ENCODE measurements at places on chromosomes 1 and 21.

GRCh38 chr1:55012661-55013060, 13.9 kb downstream of the BSND start:
- H3K4me1 ChIP-seq: peaks cover 7% of the 10 kb centered on the region
- no peak for DNase-seq
- no peak overlapping the region for H3K27ac ChIP-seq
- H3K27me3 ChIP-seq: no peaks in the 10 kb centered on the region

GRCh38 chr1:62370594-62370993, 51.4 kb upstream of the KANK4 start:
- H3K4me1 ChIP-seq: peaks cover 12% of the 10 kb centered on the region
- no peak overlapping the region for H3K27ac ChIP-seq
- no peaks in the 10 kb centered on the region for H3K36me3 ChIP-seq
- DNase-seq: no peak

DNA sequence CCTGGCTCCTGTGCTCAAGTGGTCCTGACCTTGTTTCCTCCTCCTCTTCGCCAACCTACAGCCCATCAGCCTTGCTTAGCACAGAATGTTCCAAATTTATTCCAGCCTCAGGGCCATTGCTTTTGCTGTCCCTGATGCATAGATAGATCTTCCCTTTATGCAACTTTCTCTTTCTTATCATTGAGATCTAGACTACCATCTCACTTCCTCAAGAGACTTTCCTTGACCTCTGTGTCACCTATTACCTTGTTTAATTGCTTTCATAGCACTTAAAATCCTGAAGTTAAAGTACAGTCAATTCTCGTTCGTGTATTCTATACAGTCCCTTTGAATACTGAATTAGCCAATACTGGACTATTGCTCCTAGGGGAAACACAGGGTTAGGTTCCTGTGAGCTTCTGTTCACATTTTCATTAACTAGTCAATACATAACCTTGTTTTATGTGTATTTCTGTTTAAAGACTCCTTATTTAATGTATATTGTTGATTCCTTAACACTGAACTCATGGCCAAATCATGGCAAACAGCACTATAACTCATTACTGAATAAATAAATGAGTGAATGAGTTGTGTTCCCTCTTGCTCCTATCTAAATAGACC, 26.2 kb upstream of the MCOLN3 start:
- DNase-seq: no peak
- no peak overlapping the region for H3K4me3 ChIP-seq
- no peaks in the 10 kb centered on the region for H3K27me3 ChIP-seq
- H3K36me3 ChIP-seq: no peaks in the 10 kb centered on the region
- H3K4me1 ChIP-seq: peaks cover 9% of the 10 kb centered on the region

- H3K36me3 ChIP-seq: peaks cover 34% of the 10 kb centered on the region
- H3K4me1 ChIP-seq: peaks cover 71% of the 10 kb centered on the region
- no peaks in the 10 kb centered on the region for H3K27me3 ChIP-seq
- H3K4me3 ChIP-seq: peak overlapping the region; percentile 87
These were observed 184 bp downstream of the B4GALT2 start for GRCh38 chr1:43979261-43979527.

- H3K36me3 ChIP-seq: no peaks in the 10 kb centered on the region
- DNase-seq: peak; percentile 72
- no peak overlapping the region for H3K4me3 ChIP-seq
- H3K27me3 ChIP-seq: no peaks in the 10 kb centered on the region
- H3K4me1 ChIP-seq: no peaks in the 10 kb centered on the region
These were observed 30.6 kb downstream of the OMA1 start for GRCh38 chr1:58515794-58516401.

- peaks cover 25% of the 10 kb centered on the region for H3K27me3 ChIP-seq
- no peaks in the 10 kb centered on the region for H3K36me3 ChIP-seq
- H3K27ac ChIP-seq: no peak overlapping the region
- no peak for DNase-seq
- no peaks in the 10 kb centered on the region for H3K4me1 ChIP-seq
These were observed 14.9 kb downstream of the PRDM2 start for GRCh38 chr1:13714851-13715250.

DNA sequence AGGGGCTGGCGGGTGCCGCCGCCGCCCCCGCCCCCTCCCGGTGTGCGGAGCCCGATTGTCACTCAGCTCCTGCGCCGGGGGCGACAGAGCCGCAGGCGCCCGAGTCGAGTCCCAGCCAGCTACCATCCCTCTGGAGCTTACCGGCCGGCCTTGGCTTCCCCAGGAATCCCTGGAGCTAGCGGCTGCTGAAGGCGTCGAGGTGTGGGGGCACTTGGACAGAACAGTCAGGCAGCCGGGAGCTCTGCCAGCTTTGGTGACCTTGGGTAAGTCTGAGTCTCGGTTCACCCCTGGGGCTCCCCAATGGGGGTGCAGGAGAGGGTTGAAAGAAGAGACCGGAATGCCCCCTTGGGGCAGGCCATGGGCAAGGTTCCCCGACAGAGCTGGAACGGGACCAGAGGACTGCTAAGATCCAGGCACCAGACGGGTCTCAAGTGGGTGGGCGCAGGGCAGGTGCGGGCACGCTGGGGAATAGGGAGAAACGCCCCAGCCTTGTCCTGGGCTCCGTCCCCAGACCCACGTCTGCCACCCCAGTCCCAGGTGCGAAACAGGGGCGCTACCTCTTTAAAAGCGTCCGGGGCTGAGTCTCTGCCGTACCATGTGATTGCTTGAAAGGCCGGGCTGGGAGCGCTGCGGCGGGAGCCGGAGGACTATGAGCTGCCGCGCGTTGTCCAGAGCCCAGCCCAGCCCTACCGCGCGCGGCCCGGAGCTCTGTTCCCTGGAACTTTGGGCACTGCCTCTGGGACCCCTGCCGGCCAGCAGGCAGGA, at the start of gene ADORA1:
TSS of gene ADORA1 (plus strand) at position 61 of the 765 bp plus-strand sequence. CDS start 1,116 bp downstream, outside the sequence.
- peaks cover 23% of the 10 kb centered on the region for H3K4me1 ChIP-seq
- no peak within 1 kb of the TSS for H3K27ac ChIP-seq
- no peaks in the 10 kb centered on the region for H3K36me3 ChIP-seq
- no peak within 1 kb of the TSS for H3K4me3 ChIP-seq

All from HepG2 (cell line).